ENCODE measurements at places on chromosomes 12 and 14. TPM values are rescaled to one million over a fixed set of nuclear protein-coding genes. Genes with fewer than 3 reads are reported as not detected.

FGF6 gene
- polyA plus RNA-seq: not detected

OR6C76 gene
- polyA plus RNA-seq: not detected

NXPH4 gene
- polyA plus RNA-seq: 1.2 TPM

GNB3 gene
- 3.1 TPM for polyA plus RNA-seq

GRCh38 chr12:70260646-70261045 lies 17.4 kb downstream of the CNOT2 start:
- DNase-seq: no peak

- no peak for DNase-seq
These were observed 63.3 kb downstream of the GTF2A1 start for GRCh38 chr14:81157431-81157830.

DNA sequence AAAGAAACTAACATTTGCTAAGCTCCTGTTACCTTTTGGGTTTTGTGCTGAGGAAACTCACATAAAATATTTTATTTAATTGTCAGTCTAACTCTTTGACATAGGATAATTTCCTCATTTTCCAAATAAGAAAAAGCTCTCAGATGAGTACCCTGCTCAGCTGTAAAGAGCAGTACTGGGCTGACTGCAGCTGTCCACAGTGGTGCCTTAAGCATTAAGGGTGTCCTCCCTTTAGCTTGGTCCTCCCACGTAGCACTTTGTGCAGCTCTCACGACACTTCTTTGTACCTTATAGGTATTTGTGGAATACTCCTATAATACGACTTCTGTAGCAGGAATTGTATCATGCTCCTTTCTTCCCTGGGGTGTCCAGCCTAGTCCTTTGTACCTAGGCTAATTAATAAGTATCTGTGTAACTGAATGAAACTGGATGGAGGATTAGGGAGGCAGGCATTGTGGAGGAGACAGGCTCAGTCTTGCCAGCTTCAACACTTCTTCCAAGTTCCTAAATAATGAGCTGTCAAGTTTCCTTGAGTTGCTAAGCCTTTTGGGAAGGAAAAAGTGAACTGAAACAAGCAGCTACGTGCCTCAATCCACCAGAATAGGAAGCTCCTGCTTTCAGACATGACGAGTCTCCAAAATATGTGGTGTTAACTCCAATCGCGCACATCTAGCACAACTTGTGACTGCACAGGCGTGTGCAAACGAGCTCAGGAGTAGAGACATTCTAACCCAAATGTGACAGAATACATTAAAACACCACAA lies 123.0 kb downstream of the SLC38A4 start:
- no peak for DNase-seq

- DNase-seq: no peak
These were observed at the start of gene KRT4 for GRCh38 chr12:52813885-52814709. TSS of gene KRT4 (minus strand) at chr12:52814116. CDS start at chr12:52814058, 58 bp downstream.

DNA sequence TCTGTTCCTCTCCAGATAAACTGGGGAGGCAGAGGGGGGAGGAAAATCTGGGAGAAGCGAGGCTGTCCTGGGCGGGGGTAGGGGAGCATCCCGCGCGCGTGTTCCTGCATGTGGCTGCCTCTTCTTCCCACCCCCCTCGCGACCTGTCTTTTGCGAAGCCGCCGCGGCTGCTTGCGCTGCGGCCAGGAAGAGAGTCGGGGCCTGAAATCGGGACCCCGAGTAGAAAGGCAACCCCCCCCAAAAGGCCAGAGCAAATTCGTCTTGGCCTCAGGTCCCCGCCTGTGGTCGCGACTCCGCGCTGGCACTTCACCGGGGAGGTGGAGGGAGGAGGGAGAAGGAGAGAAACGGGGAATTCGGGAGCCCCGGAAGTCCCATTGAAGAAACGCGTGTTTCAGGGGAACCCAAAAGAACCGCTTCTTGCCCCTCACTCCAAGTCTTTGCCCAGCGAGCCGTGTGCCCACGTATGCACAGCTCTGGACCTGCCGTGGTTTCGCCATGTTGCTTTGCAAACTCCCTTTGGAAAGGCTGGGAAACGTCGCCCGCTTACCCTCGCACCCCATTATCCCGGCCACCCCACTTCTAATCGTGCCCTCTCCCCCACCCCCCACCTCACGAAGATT lies 944 bp downstream of the CCND2 start:
- no peak for DNase-seq

GRCh38 chr14:87205811-87206210 lies 787.2 kb downstream of the GALC start:
- DNase-seq: no peak

DNA sequence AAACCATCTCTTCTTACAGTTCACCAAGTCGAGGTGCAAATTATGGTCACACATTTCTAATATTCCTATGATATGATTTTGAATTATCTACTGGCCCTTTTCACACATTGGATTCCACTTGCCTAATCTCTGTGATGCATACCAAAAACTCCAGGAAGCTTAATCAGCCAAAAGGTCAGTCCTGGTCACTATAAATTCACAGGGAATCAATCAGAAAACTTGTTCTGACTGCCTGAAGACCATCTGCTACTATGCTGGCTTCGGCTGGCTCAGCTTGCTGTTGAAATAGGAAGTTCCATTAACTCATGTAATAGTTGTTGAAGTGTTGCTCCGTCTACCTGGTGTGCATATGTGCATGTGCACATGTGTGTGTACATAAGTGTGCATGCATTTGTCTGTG lies 142.8 kb upstream of the FLRT2 start:
- no peak for DNase-seq

GRCh38 chr14:71589609-71590008 lies 342.6 kb upstream of the RGS6 start:
- no peak for DNase-seq

- no peak for DNase-seq
These were observed 118.0 kb upstream of the G2E3 start for GRCh38 chr14:30440961-30441360.

Data from right cardiac atrium (tissue), 5 donors.